Activated T-helper 1 cell treated with anti-CD3 and anti-CD28 coated beads, Interleukin-2, amount 50 U/mL, for 16 hours (primary cell): ENCODE measurements at places on chromosomes 11 and 22.
A peak's percentile ranks its signal among the peaks of the same experiment; 100 is the strongest.

GRCh38 chr11:35723493-35723892 lies 60.9 kb downstream of the TRIM44 start:
- no peak for DNase-seq

GRCh38 chr22:20904008-20904979 lies 12.9 kb upstream of the CRKL start:
- DNase-seq = no peak

DNA sequence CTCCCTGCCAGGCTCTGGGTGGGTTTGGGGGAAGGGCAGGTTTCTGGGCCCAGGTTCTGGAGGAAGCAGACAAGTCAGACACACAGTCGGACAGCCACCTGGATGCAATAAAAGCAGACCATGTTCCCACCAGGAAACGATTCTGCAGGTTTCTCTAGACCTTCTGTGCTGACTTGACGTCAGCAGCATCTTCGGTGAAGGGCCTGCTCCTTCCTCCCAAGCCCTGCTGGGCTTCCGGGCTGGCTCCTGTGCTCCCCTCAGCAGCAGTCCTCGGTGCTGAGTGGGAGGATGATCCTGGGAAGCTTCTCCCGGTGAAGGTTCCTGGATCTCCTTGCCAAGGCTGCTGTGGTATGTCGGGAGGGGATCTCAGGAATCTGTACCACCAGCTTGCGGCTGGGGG lies 240.0 kb downstream of the GRIK4 start:
- DNase-seq = no peak

DNA sequence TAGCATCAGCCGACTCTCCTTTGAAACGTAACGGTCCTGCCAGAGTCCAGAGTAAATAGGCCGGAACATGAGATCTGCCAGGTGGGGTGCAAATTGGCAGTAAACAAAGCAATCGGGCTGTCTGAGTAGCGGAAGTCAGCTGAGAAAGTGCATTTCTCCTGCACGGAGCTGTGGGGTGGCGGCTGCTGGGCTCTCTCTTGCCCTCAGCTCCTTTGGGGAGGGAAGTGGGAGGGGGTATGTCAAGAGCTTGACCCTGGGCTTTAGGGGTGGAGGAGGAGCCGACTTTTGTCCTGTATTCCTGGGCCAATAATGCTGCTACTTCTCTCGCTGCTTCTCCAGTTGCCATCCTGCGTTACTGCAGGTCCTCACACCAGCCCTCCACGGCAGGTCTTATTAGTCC lies 11.6 kb downstream of the GRIK4 start:
- no peak for DNase-seq

DNA sequence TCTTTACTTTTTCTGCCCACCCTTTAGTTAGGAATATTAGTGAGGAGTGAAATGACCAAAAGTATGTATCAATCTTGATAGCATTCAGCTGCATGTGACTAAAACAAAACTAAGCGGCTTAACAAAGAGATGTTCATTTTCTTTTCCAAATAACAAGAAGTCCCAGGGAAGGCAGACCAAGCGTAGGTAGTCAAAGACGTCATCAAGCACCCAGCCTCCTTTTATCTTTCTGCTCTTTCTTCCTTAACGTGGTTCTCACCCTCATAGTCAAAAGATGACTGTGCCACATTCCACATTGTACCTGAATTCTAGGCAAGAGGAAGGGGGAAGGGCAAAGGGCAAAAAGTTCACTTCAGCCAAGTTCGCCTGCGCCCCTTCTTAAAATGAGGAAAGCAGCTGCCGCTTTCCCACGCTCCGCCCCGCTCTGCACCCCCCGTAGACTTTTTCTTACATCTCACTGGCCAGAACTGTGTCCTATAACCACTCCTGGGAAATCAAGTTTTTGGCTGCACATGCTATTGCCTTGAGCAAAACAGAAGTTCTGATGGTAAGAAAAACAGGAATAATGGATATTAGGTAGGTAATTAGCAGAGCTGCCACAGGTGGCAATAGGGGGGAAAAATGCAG lies 14.6 kb upstream of the PGM2L1 start:
- DNase-seq = no peak

GRCh38 chr11:65915821-65916251 lies 3.0 kb downstream of the C11orf68 start:
- DNase-seq = no peak

GRCh38 chr11:128152796-128153696 lies 434.3 kb downstream of the ETS1 start:
- DNase-seq = no peak

GRCh38 chr22:26937213-26937612 lies 279.8 kb downstream of the MIAT start:
- no peak for DNase-seq

DNA sequence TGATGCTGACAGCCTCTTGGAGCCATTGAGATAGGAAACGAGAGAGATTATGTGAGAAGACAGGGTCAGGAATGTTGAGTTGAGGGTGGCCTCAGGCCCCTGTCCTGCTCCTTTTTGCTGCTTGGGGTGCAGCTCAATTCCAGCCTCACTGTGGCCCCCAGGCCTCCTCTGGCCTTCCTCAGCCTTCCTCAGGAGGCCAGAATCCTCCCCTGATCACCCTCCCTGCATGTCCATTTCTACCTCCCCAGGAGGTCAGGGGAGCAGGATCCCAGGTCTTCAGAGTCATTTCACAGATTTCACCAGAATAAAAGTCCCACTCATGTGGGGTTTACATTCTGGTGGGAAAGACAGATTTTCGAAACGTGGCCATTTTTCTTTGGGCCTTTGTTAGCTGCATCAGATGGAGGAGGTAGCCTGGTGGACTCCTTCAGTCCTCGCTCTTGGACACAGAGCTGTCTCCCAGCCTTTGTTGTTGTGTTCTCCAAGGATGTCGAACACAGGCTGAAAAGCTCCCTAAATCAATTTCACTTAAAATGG lies 2.2 kb upstream of the KCNQ1OT1 start:
- no peak for DNase-seq

GRCh38 chr22:32354360-32355351 lies 3.0 kb upstream of the RFPL3 start:
- DNase-seq = no peak

DNA sequence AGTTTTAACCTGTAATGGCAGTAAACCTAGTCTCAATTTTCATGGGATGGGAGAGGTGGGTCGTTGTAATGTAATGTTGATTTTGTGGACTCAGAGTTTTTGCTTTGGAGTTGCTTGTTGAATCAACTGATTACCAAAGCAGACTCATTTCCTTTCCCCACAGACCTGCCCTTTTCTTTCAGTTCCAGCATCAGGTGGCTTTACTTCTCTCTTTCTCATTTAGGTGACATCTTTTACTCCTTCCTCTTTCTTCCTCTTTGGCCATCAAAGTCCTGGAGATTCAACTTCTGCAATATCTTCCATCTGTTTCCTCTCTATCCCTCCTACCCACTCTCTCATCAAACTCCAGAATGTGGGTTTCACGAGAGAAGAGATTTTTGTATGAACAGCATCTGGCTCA lies 313.9 kb downstream of the TMEM135 start:
- DNase-seq = no peak

GRCh38 chr11:67033661-67034166 lies 10.8 kb downstream of the SYT12 start:
- DNase-seq = no peak

GRCh38 chr22:19706661-19707151 lies 7.6 kb upstream of the SEPTIN5 start:
- no peak for DNase-seq

GRCh38 chr22:46203601-46203980 lies 46.5 kb downstream of the CDPF1 start:
- DNase-seq = no peak

- no peak for DNase-seq
Measured at GRCh38 chr11:14015711-14016110, 53.2 kb downstream of the SPON1 start.

DNA sequence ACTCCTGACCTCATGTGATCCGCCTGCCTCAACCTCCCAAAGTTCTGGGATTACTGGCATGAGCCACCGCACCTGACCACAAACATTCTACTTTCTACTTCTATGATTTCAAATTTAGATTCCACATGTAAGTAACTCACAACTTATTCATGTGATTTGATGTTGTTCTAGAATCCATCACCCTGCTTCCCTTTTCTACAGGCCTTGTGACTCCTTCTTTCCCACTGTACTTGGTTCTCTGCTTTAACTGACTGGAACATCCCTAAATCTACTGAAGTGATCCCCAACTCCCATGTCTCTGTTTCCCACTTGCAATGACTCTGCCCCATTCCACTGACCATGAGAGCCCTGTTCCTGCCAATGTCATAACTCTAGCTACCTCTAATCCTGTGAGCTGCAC lies 25.7 kb upstream of the MRPL17 start:
- DNase-seq = no peak

DNA sequence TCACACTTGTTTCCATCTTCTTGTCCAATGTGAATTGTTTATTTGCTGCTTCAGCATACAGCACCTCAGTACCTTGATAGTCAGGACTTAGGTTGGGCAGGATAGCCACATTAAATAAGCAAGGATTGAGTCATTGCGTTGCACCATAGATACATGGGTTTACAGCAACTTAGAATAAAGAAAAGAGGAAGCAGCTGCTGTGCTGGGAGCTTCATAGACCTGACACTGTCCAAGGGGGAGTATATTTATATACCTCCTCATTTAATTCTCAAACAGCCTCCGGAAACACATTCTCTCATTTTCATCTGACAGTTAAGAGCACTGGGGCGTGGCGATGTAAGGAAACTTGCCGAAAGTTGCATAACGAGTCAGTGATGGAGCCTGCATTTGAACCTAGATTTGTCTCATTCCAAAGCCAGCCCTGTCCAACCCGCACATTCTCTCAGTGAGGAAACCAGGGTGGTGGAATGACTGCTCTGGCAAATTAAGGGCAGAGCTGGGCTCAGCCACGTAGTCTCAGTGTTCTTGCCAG lies 42.2 kb downstream of the UBASH3B start:
- DNase-seq = no peak

GRCh38 chr22:44550711-44551491 lies 52.9 kb upstream of the RTL6 start:
- DNase-seq = no peak

DNA sequence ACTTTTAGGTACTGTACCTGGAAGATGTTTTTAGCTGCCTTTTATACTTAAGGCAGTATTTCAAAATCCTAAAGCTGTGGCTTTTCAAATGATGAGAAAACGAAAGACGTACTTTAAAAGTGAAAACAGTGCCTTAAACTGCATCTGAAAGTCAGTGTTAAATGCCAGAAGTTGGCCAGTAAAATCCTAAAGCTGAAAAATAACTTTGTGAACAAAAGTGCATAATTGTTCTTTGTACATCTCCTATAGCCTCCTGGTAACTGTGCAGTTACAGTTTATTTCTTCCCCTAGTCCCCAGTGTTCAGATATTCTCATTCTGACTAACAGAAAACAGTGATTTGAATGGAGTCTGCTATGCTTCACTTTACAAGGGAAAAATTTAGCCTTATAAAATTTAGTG lies 6.8 kb downstream of the EED start:
- no peak for DNase-seq

DNA sequence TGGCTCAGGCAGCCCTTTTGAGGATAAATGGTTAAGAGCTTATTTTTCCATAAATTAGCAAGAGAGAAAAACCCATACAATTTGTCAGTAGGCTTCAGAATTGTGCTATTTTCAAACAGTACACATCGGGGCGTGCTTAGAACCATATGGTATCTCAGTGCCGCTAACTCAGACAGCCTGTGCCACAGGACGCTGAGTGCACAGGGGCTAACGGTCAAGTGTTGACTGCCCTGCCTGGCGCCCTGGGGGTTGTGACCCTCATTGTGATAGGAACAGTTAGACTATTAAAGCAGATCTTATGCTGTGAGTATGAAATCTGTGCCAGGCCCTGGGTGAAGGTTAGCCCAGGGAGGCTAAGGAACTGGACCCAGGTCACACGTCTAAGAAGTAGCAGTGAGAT lies 1519.7 kb downstream of the BRD1 start:
- DNase-seq = no peak

GRCh38 chr22:29072193-29072978 lies 449 bp upstream of the KREMEN1 start:
- peak; percentile 75 for DNase-seq

- no peak for DNase-seq
Measured at GRCh38 chr22:24594569-24595120, 1.8 kb upstream of the LRRC75B start.

DNA sequence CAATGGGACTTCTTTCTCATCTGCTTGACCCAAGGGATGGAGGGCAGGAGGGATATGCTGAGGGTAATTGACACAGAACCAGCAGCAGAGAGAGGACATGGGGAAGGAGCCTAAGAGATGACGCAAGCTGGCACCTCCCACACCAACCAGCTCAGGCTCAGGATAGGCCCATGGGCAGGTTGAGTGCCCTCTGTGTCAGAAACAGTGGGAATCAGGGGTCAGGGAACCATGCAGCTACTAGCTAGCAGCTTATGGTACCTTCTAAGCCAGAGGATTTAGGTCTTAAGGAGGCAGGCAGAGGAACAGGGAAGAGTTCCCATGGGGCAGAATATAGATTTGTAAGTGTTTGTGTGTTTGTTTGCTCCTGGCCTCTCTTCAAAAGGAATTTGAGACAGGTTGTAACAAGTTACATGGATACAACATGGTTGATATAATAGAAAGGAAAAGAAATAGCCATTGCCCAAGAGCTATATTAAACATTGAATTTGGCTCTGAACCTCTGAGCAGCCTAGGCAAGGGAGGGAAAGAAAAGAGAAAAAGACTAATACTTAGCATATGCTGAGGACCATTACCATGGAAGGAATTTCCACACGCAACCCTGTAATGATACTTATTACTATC lies 39.9 kb upstream of the NAV2 start:
- no peak for DNase-seq

DNA sequence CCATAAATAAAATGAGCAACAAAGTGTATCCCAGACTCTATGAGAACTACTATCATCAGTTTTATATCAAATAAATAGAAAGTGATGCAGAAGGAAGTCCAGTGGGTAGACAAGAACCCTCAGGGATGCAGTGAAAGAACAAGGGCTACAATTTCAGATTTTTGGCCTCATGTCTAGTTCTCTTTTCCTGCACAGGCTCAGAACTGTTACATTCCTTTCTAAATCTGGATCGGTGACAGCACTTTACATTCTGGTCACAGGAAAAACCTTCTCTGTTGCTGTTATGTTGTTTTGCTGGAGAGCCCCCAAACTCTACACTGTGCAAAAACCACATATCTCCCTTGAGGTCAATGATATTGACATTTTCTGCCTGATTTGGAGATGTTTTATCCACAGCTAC lies 108.8 kb upstream of the ANO5 start:
- DNase-seq = no peak

GRCh38 chr11:65953471-65953870 lies 8.1 kb upstream of the SART1 start:
- DNase-seq = no peak
